ENCODE measurements at places on chromosomes 2 and 18. TPM values are rescaled to one million over a fixed set of nuclear protein-coding genes. Genes with fewer than 3 reads are reported as not detected.

Gene RNF152
- 52.9 TPM for total RNA-seq

Gene ZAP70
- total RNA-seq, result 5.2 TPM

DNA sequence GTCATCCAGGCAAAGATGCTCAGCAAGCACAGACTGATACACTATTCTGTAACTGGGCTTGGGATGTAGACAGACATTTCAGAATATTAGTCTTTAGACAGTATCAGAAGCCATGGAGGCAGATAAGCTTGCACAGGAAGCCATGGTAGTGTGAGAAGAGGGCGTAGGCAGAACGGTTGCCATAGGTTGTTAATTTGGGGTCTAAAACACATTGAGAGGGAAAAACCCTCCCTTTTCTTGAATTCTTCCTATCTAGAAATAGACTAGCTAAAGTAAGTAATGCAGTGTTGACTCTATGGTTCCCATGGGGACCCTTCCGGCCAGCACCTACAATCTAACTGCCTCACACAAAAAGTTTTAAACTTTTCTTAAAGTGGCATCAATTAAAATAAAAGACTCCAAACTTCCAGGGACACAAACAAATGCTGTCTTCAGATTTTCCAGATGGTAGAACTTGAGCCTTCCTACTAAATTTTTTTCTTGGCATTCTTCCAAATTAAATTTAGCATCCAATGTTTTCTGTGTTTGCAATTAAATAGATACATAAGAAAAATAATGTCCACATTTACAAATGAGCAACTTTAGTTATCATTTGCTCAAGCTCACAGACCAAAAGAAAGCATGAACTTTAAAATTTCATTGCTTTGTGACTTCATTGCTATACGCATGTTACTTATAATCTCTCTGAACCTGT lies 1.9 kb downstream of the PRKRA start:
- no peak for DNase-seq

- DNase-seq, result no peak
These were observed 1.3 kb upstream of the SMAD2 start for GRCh38 chr18:47931718-47932103.

- no peak for DNase-seq
These were observed 46.5 kb upstream of the SULT1C3 start for GRCh38 chr2:108193251-108193650.

DNA sequence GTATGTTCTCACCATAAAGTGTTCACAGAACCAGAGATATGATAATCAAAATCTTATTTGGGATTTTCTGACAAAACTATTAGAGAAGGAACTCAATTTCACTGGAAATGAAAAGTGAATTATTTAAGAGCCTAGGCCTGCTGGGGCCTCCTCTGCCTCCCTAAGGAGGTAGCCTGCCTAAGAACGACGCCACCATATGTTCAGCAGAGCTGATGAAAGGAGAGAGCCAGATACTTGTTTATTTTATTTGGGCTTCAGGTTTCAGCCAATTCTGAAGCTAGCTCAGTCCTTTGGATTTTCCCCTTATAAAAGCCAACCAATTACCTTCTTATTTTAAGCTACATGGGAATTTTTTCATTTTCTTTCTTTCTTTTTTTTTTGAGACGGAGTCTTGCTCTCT lies 433.1 kb upstream of the MAP2 start:
- no peak for DNase-seq

GRCh38 chr2:117691595-117691994 lies 122.9 kb upstream of the DDX18 start:
- DNase-seq, result no peak

GRCh38 chr2:30310371-30310770 lies 79.0 kb downstream of the LBH start:
- DNase-seq, result no peak
